Hepatocyte (in vitro differentiated cells): ENCODE measurements at places on chromosomes 1 and 21. TPM values are rescaled to one million over a fixed set of nuclear protein-coding genes. Genes with fewer than 3 reads are reported as not detected.
A peak's percentile ranks its signal among the peaks of the same experiment; 100 is the strongest.

FAM163A gene
- total RNA-seq, result 0.12 and 0.43 TPM in 2 replicates

DNAJC6 gene
- total RNA-seq, result 5.7 and 11.2 TPM in 2 replicates

B3GALT5 gene
- 7.0 and 8.1 TPM in 2 replicates for total RNA-seq

SELE gene
- 0.03 and 0.12 TPM in 2 replicates for total RNA-seq

ATP1A4 gene
- total RNA-seq, result 0.68 and 4.4 TPM in 2 replicates

FAM78B gene
- not detected in 2 replicates for total RNA-seq

GRCh38 chr1:78375996-78376395, 114.8 kb upstream of the PTGFR start:
- DNase-seq, result no peak
- H3K27ac ChIP-seq, result no peak overlapping the region
- no peaks in the 10 kb centered on the region for H3K4me1 ChIP-seq
- no peaks in the 10 kb centered on the region for H3K36me3 ChIP-seq
- no peaks in the 10 kb centered on the region for H3K27me3 ChIP-seq

DNA sequence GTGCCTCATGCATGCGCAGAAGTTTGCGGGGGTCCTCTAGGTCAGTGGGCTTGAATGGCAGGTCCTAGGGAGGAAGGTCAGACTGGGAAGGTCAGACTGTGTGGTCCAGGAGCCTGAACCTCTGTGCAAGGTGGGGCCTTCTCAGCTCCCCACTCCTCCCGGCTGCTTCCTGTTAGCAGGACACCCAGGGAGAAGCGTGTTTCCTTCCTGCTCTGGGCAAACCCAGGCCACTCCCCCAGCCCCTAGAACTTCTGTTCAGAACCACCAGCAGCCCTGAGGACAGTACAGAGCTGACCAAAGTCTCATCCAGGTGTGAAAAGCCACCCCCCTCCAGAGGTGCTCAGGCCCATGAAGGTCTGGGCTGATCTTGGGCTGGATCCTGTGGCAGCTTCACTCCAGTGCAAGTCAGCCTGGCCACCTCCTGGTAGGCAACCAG, 29.9 kb downstream of the NAV1 start:
- no peaks in the 10 kb centered on the region for H3K4me1 ChIP-seq
- no peaks in the 10 kb centered on the region for H3K36me3 ChIP-seq
- H3K27ac ChIP-seq, result no peak overlapping the region
- H3K4me3 ChIP-seq, result no peak overlapping the region
- DNase-seq, result no peak

DNA sequence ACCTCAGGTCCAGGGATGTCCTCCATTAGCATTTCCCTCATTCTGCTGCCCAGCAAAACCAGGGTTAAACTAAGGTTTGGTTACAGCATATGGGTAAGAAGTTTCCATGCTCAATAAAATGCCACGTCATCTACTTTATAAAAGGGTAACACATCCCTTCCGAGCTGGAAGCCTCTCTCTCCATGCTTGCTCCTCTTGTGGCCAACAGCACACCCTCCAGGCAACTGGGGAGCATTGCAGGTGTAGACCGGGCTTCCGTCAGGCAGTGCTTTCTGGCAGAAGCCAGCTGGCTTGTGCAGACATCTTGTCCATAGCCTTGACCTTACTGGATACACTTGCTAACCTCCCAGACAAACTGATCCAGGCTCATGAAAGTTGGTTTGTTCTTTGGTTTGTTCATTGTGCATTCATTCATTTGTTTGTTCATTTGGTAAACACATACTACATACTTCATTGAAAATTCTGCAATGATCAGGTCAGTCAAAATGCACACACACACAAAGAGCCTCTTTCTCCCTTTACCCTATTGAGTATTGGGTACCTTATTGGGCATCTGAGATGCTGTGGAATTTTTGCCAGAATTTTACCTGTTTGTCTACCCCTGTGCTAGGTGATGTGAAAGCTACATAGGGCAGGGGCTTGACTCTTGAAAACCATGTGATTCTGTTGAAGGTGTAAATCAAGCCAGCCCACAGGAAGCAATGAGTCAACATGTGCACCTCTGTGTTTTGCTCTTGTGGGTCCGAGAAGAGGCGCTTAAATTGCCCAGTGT, 422.8 kb downstream of the CAMTA1 start:
- H3K4me1 ChIP-seq, result no peaks in the 10 kb centered on the region
- no peak overlapping the region for H3K27ac ChIP-seq
- no peak overlapping the region for H3K4me3 ChIP-seq

DNA sequence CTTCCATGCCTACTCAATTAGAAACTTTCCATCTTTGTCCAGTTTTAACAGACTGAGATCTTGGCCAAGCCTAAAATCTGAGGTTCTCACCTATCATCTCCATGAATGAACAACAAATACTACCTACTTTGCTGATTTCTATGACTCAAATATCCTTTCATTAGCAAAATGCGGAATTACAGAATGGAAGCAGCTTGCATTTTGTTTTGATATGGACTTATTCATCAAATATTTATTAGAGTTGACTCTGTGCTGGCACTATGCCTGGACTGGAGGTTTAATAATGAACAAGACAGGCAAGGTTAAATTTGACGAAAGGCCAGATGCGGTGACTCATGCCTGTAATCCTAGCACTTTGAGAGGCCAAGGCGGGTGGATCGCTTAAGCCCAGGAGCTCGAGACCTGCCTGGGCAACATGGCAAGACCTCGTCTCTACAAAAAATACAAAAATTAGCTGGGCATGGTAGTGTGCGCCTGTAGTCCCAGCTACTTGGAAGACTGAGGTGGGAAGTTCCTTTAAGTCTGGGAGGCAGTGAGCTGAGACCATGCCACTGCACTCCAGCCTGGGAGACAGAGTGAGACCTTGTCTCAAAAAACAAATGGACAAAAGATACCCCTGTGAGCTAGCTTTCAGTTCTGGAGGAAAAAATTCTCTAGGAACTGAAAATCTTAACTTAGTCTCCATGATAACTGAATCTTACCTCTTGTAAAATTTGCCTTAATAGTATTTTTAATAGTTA, 29.4 kb upstream of the SOD1 start:
- no peak overlapping the region for H3K27ac ChIP-seq
- DNase-seq, result peak; percentile 33
- H3K36me3 ChIP-seq, result no peaks in the 10 kb centered on the region

GRCh38 chr1:67711855-67712212, 26.8 kb downstream of the GADD45A start:
- no peak for DNase-seq
- H3K36me3 ChIP-seq, result no peaks in the 10 kb centered on the region
- no peaks in the 10 kb centered on the region for H3K27me3 ChIP-seq
- peak overlapping the region; percentile 65 for H3K27ac ChIP-seq
- no peak overlapping the region for H3K4me3 ChIP-seq

DNA sequence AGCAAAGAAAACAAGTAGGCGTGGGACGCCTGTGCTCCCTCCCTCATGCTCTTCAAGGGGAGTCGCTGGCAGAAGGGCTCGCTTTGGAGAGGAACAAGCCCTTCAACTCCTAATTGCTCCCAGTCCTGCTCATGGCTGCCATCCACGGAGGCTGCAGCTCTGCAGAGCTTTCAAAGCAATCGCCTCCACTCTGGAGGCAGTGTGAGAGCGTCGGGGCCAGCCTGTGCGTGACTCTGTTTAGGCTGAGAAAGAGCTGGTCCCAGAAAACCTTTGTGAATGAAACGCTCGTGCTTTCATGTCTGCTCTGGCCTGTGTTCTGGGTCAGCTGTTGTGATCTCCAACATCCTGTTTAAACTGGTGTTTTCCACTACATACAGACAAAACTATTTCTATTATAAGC, 23.9 kb upstream of the RUNX1 start:
- peak; percentile 37 for DNase-seq
- no peaks in the 10 kb centered on the region for H3K4me1 ChIP-seq
- no peak overlapping the region for H3K4me3 ChIP-seq
- peak overlapping the region; percentile 79 for H3K27ac ChIP-seq
- no peaks in the 10 kb centered on the region for H3K36me3 ChIP-seq

- H3K36me3 ChIP-seq, result no peaks in the 10 kb centered on the region
- H3K27me3 ChIP-seq, result no peaks in the 10 kb centered on the region
- no peak overlapping the region for H3K4me3 ChIP-seq
- H3K4me1 ChIP-seq, result peaks cover 3% of the 10 kb centered on the region
- DNase-seq, result no peak
These were observed 72.8 kb upstream of the CD55 start for GRCh38 chr1:207248544-207249198.
